ENCODE measurements at places on chromosomes 4 and X.
A peak's percentile ranks its signal among the peaks of the same experiment; 100 is the strongest.

DNA sequence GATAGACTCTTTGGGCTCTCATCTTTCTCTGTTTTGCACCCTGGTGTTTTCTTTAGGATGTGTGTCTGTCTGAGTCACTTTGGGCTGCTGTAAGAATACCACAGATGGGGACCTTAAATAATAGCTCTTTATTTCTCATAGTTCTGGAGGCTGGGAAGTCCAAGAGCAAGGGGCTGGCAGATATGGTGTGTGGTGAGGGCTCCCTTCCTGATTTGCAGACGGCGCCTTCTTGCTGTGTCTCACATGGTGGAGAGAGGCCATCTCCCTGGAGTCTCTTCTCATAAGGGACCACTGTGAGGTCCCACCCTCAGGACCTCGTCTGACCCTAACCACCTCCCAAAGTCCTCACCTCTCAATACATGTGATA is 93.7 kb upstream of the ADRA2C start:
- no peak for DNase-seq

DNA sequence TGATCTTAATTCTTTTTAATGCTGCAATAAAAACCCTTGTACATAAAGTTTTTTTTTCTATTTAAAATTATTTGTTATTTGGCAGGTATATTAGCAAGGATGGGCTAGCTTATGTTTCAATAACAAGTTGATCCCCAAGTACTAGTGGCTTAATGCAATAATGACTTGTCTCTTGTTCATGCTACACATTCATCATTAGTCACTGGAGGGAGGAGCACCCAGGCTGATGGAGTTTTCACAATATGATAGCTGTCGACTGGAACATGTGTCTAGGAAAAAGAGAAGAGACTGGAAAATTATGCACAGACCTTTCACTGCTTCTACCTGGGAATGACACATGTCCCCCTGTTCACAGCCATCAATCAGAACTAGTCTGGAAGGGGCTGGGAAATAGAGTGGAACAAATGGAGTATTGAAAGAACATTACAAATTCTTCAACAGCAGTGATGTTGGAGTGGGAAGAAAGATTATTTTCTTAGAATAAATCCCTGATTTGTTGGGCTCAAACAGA is 387.9 kb upstream of the RPS6KA3 start:
- no peak for DNase-seq

GRCh38 chr4:153140294-153140693 is 63.9 kb upstream of the TRIM2 start:
- no peak for DNase-seq

GRCh38 chr4:18611026-18611425 is 589.5 kb upstream of the LCORL start:
- no peak for DNase-seq

DNA sequence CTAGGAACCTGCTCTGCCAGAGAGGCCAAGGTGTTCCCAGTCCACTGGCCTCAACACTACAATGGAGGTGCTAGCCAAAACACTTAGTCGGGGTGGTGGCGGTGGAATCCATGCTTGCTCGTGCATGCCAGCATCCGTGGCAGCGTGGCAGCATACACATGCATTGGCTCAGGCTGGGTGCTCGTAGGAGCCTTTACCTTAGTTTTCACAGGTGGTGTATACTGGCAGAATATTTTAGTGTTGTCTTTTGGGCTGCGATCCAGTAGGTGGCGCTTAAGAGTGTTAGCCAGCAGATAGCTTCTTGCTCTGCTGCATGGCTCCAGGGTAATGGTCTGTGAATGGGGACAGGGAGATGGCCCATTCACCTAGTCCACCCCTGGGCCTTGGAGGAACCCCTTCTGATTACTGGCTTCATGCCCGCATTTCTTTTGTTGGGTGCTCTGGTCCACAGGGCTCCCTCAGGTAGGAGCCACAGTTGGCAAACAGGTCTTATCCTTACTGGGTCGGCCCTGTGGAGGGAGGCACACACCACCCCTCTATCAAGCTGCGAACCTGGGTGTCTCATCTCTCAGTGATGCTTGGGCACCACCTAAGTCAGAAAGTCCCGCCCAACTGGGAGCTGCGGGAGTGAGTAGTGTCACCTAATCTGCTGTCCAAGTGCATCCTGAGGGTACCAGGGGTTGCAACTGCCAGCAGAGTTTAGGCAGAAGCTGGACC is 40.0 kb downstream of the RIPPLY1 start:
- DNase-seq: no peak

GRCh38 chrX:100931925-100932285 is 3.2 kb upstream of the XKRX start:
- DNase-seq: no peak

- DNase-seq: no peak
Measured at GRCh38 chr4:3800351-3800750, 34.2 kb downstream of the ADRA2C start.

DNA sequence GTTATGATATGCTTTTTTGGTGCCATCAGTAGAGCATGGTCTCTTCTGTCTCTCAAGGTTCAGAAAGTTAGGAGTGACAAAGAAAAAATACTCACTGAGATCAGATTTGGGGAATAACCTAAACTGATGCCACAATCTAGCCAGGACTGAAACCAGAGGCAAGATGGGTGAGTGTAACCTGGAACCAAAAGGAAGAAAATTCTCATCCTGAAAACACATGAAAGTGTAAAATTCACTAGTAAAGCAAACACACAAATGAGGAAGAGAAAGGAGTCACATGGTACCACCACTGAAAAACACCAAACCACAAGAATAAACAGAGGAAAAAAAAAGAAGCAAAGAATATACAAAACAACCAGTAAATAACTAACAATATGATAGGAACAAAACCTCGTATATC is 96.4 kb downstream of the ANXA10 start:
- DNase-seq: no peak

DNA sequence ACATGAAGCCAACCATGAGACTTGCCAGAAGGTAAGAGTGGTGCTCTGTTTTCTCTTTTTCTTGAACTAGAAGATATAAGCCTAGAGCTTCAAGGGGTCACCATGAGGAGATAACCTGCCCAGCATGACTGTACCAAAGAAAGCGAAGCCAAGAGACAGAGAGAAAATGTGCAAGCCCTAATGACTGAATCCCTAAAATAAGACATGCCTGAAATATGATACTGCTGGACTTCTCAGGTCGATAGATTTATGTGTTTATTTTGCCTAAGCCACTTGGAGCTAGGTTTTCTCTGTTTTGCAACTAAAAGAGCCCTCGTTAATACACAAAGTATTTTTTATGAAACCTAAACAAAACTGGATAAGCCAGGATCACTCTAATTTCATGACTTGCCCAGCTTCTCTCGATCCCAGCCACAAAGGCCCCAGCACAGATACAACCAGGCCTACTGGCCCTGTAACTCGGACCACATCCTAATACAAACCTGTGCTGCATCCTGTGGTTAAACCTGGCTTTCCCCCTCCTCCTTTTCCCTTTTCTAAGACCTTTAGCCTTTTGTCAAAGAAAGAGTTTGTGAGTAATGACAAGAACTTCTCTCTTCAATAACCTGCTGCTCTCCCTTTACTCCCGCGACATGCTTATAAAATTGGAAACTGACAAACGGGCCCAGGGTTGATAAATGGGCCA is 185.8 kb downstream of the APBB2 start:
- no peak for DNase-seq

DNA sequence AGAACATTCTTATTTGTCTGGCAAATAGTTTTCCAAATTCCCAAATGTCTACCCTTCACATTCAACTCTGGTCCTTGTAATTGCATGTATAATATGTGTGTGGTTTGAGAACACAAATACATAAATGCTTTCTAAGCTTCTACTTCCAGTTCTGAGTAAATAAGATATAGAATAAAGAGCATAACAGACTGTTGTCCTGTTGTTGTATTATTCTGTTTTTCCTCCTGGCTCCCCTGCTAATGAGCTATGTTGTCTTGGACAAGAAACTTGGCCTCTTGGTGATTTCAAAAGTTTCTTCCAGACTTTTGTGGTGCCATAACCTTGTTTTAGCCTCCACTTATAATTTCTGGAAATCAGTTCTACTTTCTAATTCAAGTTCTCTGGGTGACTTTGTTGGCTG is 75.3 kb upstream of the USP38 start:
- DNase-seq: no peak

- no peak for DNase-seq
Measured at GRCh38 chr4:119490335-119490734, 138.3 kb downstream of the PDE5A start.

DNA sequence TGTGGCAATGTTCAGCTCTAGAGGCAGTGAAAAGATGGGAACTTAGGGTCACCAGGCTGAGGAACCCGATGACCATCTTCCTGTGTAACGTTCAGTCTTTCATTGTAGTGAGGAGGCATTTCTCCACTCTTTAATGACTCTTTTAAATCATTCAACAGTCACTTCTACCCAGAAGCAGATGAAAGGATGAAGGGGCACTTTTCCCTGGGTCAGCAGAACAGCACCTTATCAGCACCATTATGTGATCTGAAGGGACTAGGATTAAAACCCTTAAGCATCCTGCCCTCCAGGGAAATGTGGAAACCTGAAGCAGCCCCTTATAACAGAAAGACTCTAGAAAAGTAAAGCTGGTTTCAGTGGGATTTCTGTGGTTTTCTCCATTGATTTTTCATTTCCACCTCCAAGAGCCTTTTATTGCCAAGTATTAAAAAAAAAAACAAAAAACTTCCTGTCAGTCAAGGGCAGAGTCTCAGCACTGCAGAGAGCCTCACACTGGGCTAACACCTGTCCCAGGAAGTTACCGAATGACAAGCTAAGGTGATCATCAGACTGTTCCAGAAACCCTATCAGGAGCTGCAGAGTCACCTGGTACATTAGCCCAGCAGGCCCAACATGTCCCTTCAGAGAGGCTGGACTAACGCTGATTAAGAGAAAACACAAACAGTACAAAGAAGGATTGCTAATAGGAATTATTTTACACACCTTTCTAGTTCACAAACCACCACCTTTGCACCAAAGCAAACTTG is 185.9 kb downstream of the SHROOM3 start:
- DNase-seq: no peak

- DNase-seq: no peak
Measured at GRCh38 chr4:129336457-129337227, 240.7 kb downstream of the C4orf33 start.

- DNase-seq: no peak
Measured at GRCh38 chr4:21830272-21830671, 118.3 kb downstream of the KCNIP4 start.

GRCh38 chr4:139606579-139607501 is 50.8 kb upstream of the SETD7 start:
- DNase-seq: no peak

DNA sequence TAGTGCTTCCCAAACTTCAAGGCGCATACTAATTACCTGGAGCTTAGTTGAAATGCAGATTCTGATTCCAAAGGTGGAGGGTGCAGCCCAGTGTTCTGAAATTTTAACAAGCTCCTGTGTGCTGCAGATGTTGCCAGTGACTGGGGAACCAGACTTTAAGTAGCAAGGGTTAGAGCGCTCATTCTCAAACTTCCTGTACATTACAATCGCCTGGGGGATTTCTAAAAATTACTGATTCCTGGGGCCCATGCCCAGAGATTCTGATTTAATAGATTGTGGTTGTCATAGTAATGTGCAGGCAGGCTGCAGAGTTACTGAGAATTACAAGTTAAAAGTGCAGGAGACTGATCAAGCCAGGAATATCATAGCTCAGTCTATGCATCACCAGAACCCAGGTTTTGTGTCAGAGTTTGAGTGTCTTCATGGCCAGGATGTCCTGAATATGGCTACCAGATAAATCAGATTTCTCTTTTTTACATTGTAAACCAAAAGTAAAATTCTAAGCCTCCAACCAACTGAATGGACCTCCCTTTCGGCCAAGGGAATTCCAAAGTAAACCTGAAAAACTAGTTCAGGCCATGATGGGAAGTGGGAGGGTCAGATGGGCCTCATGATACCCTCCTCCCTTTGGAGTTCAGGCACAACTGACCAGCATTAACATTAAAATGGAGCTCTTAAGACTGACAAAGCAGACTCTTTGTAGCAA is 121.6 kb downstream of the ATXN3L start:
- DNase-seq: no peak

GRCh38 chr4:70704215-70704930 is 16.0 kb downstream of the UTP3 start:
- peak; percentile 78 for DNase-seq

DNA sequence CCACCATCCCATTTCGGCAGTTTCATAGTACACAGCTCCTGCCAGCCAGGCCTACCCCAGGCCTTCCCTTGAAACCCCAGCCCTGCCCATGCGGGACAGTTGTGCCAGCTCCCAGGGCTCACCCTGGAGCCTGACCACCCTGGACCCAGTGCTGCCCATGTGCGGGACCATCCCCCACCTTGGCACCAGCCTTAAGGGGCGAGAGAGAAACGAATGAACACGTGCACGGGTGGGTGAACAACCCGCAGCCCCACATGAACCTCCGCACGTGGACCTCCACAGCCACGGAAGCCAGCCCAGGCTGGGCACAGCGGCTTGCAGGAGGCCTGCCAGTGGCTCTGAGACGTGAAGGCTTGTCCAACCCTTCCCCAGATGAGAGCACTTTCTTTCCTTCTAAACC is 76.0 kb upstream of the MXD4 start:
- no peak for DNase-seq

Measured in putamen (tissue), 1 donor.